Occipital lobe (tissue), 3 donors: ENCODE measurements at places on chromosomes 1 and 21. TPM values are rescaled to one million over a fixed set of nuclear protein-coding genes. Genes with fewer than 3 reads are reported as not detected.

OLIG2 gene
- total RNA-seq = 23.9 TPM

WDR26 gene
- total RNA-seq = 61.8 TPM

SLC37A1 gene
- 24.5 TPM for total RNA-seq

PADI1 gene
- not detected for total RNA-seq

TENT5C gene
- total RNA-seq = 4.7 TPM

GRCh38 chr1:57843760-57844159 is 419.9 kb upstream of the DAB1 start:
- no peak for DNase-seq

GRCh38 chr1:109641078-109641740 is 14.7 kb upstream of the GSTM4 start:
- no peak for DNase-seq

- DNase-seq = no peak
These were observed 35.4 kb downstream of the OR10J1 start for GRCh38 chr1:159474926-159475325.

DNA sequence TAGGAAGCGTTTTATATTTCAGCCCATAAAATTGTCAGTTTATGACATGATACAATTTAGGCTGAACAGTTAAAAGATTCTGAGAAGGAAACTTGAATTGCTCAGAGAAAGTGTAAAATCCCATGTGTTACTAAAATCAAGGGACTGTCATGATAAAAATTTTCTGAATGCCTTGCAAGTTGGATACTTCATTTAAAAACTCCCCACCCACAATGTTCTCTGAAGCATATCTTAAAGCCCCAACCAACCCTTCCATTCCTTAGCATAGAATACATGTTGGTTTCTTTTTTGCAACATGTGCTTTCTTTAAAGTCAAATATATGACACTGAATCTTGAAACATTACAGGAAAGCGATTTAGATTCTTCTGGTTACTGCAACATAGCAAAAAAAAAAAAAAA is 97.4 kb downstream of the MRPL39 start:
- no peak for DNase-seq

GRCh38 chr1:244957525-244957924 is 93.2 kb upstream of the HNRNPU start:
- DNase-seq = no peak

- DNase-seq = peak; percentile 76
These were observed at the start of gene RGS4 for GRCh38 chr1:163069142-163069541. Gene RGS4, plus strand, starts transcription at chr1:163069361. Its CDS starts 124 bp downstream, at chr1:163069485.

- DNase-seq = no peak
These were observed 104.4 kb upstream of the SERBP1 start for GRCh38 chr1:67534627-67535065.

- DNase-seq = no peak
These were observed 118.2 kb upstream of the PDE4B start for GRCh38 chr1:65674522-65674921.

- no peak for DNase-seq
These were observed 74.5 kb upstream of the B3GALT2 start for GRCh38 chr1:193260896-193261295.

GRCh38 chr1:34408011-34408410 is 231.3 kb downstream of the C1orf94 start:
- DNase-seq = no peak

DNA sequence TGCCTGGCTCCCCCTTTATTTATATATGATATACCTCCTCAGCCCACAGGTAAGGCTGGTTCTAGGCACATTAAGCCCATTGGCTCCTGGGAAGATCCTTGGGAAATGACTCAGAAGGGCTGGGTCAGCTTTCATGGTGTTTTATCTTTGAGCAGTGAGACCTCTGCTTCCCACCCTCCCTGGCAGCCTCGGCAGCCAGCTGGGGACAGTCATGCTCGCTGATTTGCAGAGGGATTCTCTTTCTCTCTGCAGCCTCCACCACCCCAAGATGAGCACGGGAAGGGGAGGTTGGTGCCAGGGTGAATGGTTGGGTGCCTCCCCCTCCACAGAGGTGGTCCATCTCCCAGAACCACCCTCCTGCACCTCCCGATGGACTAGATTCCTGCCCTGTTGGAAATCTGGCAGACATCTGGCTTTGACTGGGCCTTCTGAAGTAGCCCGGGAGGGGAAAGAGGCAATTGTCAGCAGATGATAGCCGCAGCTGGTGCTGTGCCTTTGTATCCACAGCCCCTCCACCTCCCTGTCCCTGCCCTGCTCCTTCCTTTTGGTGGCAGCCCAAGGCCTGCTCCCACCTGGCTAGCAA is 24.6 kb downstream of the IER5 start:
- DNase-seq = no peak

DNA sequence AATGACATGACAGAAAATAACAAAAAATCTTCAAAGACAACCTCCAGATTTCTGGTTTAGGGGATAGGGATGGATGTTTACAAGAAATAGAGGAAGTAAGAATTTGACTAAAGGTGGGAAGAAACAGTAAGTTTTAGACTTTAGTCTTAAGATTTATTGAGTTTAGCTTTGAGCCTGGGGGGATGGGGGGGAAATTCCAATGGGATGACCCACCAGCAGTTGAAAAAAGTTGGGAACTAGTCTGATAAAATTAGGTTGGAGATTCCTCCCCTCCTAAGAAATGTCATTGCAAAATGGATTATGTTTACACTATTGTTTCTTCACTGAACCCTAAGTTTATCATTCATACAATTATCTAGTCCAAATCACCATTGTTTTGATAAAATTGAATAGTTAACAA is 28.4 kb downstream of the WDR26 start:
- DNase-seq = no peak

- peak; percentile 66 for DNase-seq
These were observed 240.4 kb downstream of the SDCCAG8 start for GRCh38 chr1:243496187-243496646.

DNA sequence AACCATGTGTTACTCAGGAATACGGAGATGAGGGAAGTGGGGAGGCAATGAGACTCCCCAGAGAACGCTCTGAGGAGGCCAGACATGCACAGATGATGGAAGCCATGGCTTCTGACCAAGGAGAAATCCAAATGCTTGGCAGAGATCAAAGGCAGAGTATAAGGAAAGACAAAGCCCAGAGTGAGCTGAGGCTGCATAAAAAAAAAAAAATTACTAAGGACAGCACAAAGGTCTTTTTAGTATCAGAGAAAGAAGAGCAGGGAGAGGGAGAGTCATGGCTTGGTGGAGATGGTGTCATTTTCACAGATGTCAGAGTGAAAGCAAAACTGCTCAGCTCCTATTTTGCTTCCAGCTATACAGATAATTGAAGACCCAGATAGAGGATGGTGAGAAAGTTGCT is 8.1 kb upstream of the NCF2 start:
- DNase-seq = no peak

GRCh38 chr1:67261680-67262079 is 46.0 kb upstream of the IL12RB2 start:
- DNase-seq = no peak

DNA sequence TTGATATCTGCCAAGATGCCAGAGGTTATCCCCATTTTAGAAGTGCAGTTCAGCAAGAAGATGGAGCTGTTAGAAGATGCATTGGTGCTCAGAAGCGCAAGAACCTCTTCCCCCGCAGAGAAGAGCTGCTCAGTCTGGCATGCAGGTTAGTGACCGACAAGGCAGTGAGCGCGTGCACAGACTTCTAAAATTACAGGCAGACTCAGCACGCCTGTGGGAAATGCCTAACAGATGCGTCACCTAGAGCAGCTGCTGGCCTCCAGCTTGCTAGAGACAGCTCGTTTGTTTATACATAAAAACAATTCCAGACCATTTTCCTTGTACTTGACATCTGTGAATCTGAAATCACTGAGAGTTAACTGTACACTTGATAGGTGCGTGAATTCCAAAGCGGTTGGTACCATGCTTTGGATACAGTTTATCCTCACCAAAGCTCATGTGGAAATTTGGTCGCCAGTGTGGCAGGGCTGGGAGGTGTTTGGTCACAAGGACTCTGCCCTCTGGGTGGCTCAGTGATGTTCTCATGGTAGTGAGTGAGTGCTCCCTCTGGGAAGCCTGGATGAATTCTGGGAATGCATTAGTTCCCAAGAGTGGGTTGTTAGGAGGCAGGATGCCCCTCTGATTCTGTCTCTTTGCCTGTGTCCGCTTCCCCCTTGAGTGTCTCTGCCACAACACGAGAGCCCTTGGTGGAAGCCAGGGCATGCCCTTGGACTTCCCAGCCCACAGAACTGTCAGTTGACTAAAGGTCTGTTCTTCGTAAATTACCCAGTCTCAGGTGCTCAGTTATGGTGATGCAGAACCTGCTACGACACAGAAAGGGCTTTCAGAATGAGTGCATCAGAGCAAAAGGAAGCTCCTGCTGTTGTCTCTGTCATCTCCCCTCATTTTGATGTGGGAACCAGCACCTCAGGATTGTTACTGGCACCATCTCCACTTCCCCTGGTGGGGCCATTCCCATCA is 24.4 kb downstream of the SNAP47 start:
- peak; percentile 40 for DNase-seq

- DNase-seq = no peak
These were observed 709.4 kb downstream of the MRPL39 start for GRCh38 chr21:24897883-24898282.

DNA sequence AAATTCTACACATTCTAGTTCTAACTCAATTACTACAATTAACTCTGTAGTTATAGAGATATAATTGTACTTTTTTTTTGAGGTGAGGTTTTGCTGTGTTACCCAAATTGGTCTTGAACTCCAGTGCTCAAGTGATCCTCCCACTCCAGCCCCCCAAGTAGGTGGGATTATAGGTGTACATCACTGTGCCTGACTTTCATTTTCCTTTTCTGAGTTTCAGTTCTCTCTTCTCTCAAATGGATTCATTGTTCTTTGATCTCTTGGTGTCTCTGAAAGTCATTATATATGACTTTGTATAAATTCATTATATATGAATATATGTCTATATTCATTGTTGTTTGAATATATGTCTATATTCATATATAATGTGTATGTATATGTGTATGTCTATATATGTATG is 74.0 kb upstream of the GALNT2 start:
- DNase-seq = no peak

DNA sequence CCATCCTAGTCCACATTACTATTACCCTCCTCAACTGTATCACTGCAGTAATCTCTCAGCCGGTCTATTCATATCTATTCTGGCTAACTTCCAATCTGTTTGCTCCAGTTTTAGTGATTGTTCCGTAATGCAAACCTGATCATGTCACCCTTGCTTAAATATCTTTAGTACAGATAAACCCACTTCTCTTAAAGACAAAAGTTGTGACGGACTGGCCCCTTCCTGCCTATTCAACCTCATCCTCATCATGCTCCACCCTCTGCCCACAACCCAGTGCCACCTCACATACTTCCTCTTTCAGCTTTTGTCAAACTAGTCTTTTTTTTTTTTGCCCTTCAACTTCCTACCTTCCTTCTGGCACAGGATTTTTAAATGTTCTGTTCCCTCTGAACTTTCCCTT is 2.8 kb upstream of the C1orf162 start:
- DNase-seq = no peak

- no peak for DNase-seq
These were observed 38.8 kb downstream of the POFUT2 start for GRCh38 chr21:45248893-45249381.
